HTR-8/SVneo (cell line): ENCODE measurements at places on chromosomes 6 and 20.

- no peak for DNase-seq
These were observed 524.8 kb upstream of the ID4 start for GRCh38 chr6:19312241-19312978.

DNA sequence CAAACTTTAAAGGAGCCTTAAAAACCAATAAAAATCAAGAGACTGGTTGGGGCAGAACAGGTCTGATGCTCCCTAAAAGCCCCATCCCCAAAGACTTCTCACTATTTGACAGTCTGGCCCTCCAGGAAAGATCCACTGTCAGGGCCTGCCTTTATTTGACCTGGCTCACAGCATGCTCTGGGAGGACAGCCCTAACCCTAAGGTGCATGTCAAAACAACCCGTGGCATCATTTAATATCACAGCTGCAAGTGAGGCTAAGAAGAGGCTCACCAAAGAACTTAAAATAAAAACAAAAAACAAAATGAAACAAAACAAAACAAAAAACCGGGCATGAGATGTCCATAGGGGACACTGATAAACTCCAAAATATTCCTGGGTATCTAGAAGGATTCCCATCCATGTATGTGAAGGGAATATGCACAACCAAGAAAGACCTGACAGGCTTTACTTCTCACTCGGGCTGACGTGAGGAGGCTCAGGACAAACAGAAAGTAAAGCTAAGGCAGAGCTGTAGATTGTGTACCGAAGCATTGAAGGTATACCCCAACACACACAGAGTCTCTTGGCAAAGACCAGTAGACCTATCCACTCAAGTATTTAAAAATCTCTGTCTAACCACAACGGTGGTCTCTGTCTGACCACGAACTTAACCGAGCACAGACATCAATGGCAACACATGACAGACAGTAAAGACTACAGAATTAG, 57.3 kb downstream of the AHI1 start:
- no peak for DNase-seq

- no peak for DNase-seq
These were observed 17.4 kb downstream of the BMP7 start for GRCh38 chr20:57249073-57249472.

DNA sequence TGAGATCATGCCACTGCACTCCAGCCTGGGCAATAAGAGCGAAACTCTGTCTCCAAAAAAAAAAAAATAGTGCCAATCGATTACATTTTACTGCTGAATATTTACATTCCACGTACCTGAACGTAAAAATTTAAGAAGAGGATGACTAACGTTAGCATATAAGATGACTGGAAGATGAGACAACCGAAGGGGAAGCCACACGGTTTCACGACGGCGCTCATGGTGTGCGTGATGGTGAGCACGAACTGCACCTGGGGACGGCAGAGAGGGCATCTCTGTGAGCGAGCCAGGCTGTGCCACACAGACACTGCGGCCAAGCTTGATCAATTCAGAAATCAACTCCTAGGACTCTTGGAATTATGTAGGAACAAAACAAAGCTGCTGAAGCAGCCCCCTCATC, 54.5 kb downstream of the ELOVL2 start:
- DNase-seq = no peak

DNA sequence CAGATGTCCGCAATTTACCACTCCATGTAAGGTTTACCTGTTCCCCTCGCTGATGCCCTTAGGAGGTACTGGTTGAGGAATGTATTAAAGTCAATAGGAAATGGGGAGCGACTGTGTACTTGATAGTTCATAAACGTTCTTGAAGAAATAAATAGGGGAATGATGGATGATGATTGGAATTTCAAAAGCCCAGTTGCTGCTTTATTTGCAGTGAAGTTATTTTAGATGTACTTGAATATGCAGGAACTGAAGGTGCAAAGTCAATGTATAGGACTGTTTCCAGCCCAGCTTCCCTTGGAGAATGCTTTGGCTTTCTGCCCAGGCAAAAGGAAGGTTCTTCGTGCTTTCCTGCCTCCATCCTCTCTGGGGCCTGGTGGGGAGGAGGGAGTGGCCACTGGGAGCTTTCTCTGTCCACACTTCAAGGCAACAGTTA, 19.8 kb downstream of the ADGRF5 start:
- no peak for DNase-seq

- no peak for DNase-seq
These were observed 373.2 kb upstream of the CNR1 start for GRCh38 chr6:88539295-88539764.

- no peak for DNase-seq
These were observed 1.2 kb upstream of the TFB1M start for GRCh38 chr6:155315516-155315871.

DNA sequence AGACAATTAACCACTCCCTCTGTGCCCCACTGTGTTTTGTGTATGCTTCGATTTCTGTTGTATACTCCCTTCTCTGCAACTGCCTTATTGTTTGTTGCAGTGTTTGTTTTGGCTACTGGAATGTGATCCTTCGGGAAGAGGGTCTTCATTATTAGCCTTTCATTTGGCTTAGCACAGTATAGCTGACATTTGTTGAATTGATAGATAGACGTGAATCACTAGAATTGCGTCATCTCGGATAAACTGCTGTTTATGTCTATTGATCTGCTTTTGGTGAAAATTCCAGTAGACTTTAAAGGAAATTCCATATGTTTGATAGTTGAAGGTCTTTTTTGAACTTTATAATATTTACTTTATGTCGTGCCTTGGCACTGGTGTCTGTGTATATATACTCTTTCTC, 189.9 kb upstream of the EYA4 start:
- DNase-seq = no peak

- no peak for DNase-seq
These were observed 14.9 kb downstream of the TREML2 start for GRCh38 chr6:41186031-41186562.

DNA sequence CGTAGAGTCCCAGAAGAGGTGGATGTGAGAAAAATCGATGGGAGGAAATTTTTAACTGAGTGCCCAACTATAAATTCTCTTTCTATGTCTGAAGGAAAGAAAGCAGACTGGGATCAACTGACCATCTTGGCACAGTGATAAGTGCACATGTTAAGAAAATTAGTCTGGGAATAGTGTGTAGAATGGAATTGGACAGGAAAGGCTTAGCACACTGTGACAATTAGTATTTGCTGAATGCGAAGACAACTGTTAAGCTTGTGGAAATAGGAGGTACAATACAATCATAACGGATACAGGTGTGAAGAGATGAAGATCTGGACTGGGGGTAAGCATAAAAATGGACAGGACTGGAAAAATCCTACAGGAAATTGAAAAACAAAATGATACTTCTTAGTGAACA, 114.3 kb downstream of the FAM50B start:
- DNase-seq = no peak

DNA sequence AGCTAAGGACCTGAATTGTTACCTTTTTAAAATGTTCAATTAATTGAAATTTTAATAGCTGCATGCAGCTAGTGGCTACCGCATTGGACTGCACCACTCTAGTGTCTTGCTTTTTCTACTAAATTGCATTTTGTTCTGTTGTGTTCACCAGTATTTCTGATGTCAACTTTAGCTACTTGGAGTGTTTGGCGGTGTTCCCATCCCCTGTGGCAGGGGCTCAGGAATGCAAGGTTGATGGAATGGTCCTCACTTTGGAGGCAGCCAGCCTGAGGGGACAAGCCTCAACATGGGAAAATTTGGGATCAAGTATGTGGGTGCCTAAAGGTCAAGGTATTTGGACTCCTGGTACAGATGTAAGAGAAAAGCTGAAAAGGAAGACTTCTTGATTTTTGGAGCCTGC, 230.1 kb upstream of the PRND start:
- no peak for DNase-seq

GRCh38 chr6:21800330-21800729, 206.8 kb downstream of the SOX4 start:
- DNase-seq = no peak
